ENCODE measurements at places on chromosomes 3 and 15.
A peak's percentile ranks its signal among the peaks of the same experiment; 100 is the strongest.

GRCh38 chr3:188900421-188900951, 271.3 kb upstream of the TPRG1 start:
- peak; percentile 54 for DNase-seq

- no peak for DNase-seq
Measured at GRCh38 chr3:128992926-128993460, 883 bp downstream of the CFAP92 start.

DNA sequence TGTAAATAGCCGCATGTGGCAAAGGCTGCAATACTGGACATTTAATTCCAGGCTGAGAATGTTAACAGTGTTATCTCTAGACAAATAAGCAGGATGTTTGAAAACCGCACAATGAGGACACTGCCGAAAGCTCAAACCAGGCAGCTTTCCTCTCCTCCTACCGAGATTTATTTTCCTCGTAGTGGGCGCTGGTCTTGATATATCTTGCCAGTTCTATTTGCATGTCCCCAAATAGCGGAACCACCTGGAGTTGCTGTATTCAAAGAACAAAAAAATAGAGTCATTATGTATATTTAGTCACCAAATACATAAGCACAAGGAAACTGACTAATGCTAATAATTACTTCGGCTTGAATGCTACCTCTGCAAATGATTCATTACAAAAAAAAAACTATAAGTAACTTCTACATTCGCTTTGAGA, 46.5 kb downstream of the CYFIP1 start:
- DNase-seq: no peak

DNA sequence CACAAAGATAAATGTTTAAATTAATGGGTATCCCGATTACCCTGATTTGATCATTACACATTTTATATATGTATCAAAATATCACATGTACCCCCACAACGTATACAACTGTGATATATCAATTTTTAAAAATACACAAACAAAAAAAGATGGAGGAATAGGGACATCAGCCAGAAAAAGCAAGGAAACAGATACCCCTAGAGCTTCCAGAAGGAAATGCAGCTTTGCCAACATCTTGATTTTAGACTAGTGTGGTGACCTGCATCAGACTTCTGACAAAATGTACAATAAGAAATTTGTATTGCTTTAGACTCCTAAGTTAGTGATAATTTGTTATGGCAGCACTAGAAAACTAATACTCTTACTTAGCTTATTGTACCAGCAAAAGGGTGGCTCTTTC, 483.8 kb downstream of the TUSC7 start:
- DNase-seq: peak; percentile 3

- no peak for DNase-seq
Measured at GRCh38 chr3:52881871-52882270, 15.5 kb downstream of the STIMATE start.
